ENCODE measurements at places on chromosomes 7 and 10.

- DNase-seq = no peak
Measured at GRCh38 chr7:36677769-36678437, 46.4 kb downstream of the AOAH start.

GRCh38 chr10:114544045-114544659 lies 113.9 kb downstream of the ABLIM1 start:
- DNase-seq = no peak

DNA sequence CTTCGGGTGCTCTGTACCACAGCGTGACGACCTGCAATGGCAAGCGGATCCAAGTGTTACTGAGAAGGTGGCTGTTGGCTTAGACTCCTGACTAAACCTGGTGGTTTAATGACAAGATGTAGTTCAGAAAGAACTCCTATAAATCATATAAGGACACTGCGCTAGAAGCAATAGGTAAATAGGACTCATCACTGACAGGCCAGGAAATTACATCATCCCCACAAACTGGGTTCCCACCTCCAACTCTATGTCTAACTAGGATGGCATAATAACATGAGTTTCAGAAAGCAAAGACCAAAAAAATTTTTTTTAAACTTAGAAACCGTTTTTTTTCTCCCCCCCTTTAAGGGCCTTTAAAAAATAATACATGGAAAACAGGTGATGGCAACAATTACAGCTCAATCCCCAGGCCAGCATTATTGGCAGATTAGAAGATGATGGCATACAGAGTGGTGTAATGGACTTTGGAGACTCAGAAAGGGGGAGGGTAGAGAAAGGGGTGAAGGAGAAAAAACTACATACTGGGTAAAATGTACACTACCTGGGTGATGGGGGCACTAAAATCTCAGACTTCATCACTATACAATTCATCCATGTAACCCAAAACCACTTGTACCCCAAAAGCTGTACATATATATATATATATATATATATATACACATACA lies 81.4 kb upstream of the FAM133B start:
- DNase-seq = no peak

DNA sequence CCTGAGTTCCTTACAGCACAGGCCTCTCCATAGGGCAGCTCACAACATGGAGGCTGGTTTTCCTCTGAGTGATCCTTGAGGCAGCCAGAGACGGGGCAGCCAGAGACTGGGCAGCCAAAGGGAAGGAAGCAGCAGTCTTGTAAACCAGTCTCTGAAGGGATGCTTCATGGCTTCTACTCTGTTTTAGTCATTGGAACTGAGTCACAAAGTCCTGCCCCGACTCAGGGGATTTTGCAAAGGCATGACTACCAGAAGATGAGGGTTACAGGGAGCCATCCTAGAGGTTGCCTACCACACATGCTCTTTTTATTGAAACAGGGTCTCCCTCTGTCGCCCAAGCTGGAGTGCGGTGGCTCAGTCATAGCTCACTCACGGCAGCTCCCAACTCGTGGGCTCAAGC lies 44.4 kb upstream of the COMMD3 start:
- no peak for DNase-seq

DNA sequence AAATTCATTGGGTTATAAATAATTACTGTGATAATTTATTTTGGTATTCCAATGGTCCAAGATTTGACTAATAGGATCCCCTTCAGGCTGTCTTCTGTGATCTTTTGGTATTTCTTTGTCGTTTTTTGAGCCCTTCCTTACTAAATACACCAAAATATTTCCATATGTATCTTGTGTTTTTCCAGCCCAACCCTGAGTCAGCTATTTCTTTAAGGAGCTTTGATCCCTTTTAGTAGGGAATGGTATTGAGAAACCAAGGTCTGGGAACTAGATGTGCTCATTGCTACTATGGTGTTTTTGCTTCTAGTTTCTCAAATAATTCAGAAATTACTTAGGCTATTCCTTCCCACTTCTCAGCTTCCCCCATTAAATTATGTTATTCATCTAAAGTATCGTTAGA lies 15.3 kb downstream of the NHLRC2 start:
- DNase-seq = no peak

GRCh38 chr7:83791737-83792136 lies 142.8 kb upstream of the SEMA3E start:
- DNase-seq = no peak

DNA sequence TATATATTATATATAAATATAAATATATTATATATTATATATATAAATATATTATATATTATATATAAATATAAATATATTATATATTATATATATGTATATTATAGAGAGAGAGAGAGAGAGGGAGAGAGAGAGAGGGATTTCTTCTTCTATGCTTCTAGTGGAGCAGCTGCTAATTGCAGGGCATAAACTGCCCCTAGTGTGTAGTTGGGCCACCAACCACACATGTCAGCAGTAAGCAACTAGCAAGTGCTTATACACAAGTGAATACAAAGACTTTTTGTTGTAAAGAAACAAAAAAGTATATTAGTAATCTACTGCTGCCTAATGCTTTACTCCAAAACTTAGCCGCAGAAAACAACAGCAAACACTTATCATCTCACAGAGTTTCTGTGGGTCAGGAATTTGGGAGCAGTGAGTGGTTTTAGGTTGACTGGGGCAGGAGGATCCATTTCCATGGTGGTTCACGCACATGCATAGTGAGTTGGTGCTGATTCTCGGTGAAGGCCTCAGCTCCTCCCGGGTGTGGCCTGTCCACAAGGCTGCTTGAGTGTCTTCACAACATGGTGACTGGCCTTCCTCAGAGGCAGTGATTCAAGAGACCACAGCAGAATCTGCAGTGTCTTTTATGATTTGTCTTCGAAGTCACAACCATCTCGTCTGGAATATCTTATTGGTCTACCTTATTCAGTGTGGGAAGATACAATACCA lies 25.5 kb upstream of the BAG3 start:
- no peak for DNase-seq

- no peak for DNase-seq
Measured at GRCh38 chr10:49089152-49089551, 26.2 kb downstream of the VSTM4 start.

DNA sequence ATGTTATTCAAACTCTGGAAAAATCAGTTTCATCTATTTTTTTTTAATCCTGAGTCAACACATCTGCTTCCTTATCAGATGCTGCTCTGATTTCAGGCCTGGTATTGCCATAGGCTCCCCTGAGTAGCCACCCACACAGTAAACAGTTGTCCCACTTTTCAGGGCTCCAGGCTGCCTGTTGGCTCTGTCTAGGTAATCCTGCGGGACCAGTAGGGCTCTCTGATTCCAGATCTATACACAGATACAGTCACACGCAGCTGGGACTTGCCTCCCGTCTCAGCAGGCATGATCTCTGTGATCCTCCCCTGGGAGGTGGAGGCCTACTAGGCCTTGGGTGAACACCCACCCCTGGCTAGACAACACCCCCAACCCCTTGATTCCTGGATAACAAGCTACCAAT lies 206.1 kb downstream of the CREB5 start:
- no peak for DNase-seq

GRCh38 chr10:34305189-34305588 lies 509.9 kb downstream of the PARD3 start:
- DNase-seq = no peak

GRCh38 chr7:26949319-26949718 lies 84.9 kb upstream of the SKAP2 start:
- no peak for DNase-seq

GRCh38 chr7:30984359-30985107 lies 20.8 kb downstream of the GHRHR start:
- DNase-seq = no peak
